ENCODE measurements at places on chromosomes 3 and 15.

DNA sequence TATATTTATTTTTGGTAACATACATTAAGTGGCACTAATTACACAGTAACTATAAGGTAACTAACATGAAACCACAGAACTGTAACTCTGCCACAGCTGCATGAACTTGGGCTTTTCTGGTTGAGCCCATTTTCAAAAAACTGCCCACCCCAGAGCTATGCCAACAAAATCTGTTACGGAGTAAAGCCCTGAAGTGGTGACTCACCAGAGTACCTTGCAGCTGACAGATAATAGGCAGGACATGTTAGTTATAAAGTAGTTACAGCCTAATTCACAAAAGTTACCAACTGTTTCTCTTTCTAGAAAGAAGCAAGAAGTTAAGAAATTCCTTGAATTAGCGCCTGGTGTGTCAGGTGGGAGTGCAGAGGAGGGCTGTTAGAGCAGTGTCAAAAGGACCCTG is 1.5 kb upstream of the GPX1 start:
- no peak for DNase-seq

- DNase-seq, result peak; percentile 32
These were observed 4.0 kb downstream of the DIPK2A start for GRCh38 chr3:143975554-143976152.

DNA sequence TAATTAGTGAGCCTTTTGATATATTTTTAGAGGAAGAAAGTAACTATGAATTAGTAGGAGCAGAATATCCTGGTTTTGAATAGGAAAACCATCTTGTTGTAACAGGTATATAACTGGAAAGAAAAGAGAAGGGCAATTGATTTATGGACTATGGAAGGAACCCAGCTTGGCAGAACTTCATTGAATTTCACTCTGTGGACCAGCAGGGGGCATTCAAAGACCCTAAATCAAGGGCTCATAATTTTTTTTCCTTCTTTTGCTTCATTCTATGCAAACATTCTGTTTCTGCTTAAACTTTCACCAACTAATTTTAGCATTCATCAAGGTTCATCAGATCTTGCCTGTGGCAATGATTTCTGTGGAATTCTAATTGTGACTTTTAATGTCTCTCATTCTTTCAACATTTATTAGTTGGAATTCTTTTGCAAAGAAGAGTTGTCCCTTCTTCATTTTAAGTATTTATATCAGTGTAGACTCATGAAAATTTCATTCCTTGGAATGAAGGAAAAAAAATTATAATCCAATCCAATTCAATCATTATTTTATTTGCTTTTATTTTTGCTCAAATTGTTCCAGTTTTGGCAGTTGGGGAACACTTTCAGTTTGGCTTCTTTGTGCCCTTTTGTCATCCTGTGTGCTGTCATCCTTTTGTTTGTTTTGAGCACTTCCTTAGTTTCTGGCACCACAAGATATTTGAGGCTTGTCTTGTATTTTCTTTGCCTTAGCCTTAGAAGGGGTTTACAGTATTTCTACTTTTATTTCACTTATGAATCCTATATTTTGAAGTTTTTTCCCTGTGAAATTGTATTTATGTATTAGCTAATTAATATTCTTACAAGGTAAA is 30.4 kb downstream of the NXPE3 start:
- peak; percentile 69 for DNase-seq

- no peak for DNase-seq
These were observed 188.7 kb upstream of the FEZF2 start for GRCh38 chr3:62562017-62562416.

GRCh38 chr3:14214764-14215163 is 36.1 kb downstream of the LSM3 start:
- DNase-seq, result no peak

DNA sequence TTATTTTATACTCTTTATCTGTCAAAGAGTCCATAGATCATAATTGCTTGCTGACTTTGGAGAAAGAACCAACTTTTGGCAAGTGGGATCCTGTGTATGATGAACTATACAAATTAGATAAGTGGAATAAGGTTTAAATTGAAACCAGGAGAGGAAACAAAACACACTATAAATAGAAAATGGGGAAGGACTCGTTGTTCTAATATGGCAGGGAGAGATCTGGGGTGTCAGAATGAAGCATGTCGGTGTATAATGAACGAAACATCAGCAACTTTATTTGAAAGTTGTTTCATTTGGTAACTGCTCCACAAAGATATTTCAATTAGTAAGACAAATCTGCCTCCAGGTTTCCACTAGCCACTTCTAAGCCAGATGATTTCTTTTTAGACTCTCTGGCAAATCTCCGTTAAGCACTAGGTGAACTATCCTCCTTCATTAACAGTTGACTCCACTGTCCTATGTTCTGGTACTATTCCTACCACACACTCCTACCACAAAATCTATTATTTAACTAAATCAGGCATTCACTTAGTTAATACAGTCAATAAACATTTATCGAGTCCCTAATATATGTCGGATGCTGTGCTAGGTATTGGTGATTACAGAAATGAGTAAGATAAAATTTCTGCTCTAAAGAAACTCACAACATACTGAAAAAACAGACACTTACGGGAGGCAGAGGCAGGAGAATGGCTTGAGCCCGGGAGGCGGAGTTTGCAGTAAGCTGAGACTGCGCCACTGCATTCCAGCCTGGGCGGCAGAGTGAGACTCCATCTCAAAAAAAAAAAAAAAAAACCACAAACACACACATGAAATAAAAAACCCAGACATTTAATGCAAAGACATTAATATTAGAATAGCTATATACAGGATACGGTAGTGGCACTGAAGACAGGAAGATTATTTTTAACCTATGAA is 20.1 kb downstream of the SLC15A2 start:
- peak; percentile 27 for DNase-seq

- no peak for DNase-seq
These were observed 9.4 kb downstream of the PTPRG start for GRCh38 chr3:61570813-61571212.

DNA sequence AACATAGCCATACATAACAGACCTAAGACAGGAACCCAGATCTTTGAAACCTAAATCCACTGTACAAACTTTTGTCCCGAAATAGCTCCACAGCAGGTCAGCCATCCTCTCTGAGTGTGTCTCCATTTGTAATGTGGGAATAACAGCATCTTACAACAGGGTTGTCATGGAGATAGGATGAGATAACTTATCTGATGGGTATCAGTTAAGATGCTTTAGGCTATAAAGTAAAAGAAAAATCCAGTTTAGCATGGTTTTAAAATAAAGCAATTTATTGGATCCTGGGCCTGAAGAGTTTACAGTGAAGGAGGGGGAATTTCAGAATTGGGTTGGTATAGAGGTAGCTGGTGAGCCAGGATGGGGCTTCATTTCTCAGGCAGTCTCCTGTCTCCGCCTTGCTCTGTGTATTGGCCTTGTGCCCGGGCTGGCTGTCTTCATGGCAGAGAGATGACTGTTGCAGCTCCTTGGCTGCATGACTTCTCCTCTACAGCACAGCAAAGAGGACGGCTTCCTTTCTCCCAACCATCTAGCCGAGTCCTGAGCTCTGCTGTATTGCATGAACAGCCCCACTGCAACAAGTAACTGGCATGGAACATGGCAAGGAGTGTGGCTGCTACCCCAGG is 131.9 kb upstream of the PROK2 start:
- DNase-seq, result no peak

- DNase-seq, result peak; percentile 52
These were observed 818.8 kb upstream of the LMCD1 start for GRCh38 chr3:7682822-7683229.

DNA sequence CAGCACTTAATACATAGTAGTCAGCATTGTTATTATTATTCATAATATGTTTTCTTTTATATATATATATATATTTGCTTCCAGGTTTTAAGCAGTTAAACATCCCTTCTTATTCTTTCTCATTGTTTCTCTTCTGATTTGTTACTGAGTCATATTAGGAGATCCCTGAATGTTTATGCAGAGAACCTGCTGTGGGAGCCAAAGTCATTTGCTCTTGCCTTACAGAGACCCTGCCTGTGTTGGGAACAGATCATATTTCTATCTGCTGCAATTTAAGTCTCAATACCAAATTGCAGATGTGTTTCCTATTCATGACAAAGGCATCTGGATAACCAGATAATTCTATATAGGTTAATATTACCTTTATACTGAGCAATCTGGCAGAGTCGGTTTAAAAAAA is 323.0 kb upstream of the UMPS start:
- no peak for DNase-seq

Data from GM23338 (cell line).